ENCODE measurements at places on chromosomes 5 and 9.

- DNase-seq: no peak
Measured at GRCh38 chr5:40735609-40736008, 20.2 kb downstream of the TTC33 start.

GRCh38 chr9:129245276-129245675, 67.2 kb upstream of the IER5L start:
- DNase-seq: no peak

DNA sequence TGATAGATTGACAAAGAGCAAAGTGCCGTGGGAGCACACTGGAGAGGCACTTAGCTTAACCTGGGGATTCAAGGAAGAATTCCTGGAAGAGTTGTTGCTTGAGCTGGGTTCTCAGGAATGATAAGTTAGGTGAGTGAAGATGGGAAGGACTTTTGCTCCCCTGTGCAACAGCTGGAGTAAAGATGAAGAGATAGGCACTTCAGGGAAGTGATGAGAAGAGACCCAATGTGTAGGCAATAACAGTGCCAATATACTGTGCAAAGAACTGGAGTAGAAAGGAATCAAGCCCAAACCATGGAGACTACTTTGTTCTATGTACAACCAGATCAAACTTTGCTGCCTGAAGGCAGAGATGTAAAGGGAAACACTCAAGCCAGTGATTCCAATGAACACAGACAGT, 92.2 kb downstream of the ADGRV1 start:
- no peak for DNase-seq

DNA sequence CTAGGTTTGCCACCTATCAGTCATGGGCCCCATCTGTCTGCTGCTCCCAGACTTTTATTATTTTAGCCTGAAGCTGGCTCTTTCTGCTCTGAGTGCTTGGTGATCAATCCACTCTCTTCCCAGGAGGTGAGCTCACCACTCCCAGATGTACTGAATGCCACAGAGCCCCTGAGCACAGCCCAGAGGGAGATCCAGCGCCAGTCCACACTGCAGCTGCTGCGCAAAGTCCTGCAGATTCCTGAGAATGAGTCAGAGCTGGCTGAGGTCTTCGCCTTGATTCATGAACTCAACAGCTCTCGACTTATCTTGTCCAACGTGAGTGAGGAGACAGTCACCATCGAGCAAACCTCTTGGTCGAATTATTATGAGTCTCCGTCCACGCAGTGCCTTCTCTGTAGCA, 36.0 kb downstream of the HMGXB3 start:
- DNase-seq: no peak

DNA sequence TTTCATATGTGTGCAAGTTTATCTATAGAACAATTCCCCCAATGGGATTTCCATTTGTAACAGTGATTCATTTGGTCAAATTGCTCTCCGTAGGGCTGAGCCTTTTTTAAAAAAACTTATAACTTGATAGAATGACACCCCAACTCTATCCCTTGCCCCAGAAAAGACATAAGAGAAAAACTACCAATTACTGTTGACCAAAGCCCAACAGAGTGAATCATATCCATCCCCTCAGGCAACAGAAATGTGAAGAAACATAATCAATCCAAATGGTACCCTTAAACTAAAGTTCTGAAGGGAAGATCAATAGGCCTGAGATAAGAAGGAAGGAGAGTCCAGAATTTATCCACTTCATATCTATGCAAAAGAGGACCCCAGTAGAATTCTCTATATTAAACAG, 17.8 kb downstream of the TICAM2 start:
- no peak for DNase-seq

DNA sequence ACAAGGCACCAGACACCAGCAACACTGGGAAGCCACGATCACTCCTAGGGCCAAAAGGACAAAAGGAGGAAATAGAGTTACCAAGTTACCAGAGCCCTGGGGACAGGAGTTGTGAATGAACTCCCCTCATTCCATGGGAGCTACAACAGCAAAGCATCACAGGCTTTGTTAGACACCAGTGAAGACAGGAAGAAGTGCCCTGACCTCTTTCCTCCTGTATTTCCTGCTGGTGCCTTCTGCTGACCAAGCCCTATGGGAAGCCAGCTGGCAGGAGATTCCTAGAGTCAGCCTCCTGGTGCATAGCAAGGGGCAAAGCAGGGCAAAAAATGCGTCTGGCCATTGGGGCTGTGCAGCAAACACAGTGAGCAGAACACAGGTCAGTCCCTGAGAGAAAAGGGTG, 374.7 kb downstream of the ZSWIM6 start:
- DNase-seq: no peak

DNA sequence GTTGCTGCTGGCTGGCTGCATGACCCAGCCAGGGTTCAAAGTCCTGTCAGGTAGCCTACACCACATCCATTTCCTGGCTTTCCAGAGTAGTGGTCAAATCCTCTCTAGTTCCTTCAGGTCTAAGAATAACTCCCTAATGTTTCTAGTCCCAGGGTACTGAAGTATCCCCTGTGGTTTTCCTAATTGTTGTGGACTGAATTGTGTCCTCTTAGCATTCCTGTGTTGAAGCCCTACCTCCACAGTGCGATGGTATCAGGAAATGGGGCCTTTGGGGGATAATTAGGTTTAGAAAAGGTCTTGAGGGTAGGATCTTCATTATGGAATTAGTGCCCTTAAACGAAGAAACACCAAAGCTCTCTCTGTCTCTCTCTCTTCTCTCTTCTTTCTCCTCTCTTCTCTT, 191.8 kb upstream of the CCNG1 start:
- DNase-seq: no peak

GRCh38 chr5:51377151-51378060, 5.8 kb upstream of the ISL1 start:
- DNase-seq: no peak

DNA sequence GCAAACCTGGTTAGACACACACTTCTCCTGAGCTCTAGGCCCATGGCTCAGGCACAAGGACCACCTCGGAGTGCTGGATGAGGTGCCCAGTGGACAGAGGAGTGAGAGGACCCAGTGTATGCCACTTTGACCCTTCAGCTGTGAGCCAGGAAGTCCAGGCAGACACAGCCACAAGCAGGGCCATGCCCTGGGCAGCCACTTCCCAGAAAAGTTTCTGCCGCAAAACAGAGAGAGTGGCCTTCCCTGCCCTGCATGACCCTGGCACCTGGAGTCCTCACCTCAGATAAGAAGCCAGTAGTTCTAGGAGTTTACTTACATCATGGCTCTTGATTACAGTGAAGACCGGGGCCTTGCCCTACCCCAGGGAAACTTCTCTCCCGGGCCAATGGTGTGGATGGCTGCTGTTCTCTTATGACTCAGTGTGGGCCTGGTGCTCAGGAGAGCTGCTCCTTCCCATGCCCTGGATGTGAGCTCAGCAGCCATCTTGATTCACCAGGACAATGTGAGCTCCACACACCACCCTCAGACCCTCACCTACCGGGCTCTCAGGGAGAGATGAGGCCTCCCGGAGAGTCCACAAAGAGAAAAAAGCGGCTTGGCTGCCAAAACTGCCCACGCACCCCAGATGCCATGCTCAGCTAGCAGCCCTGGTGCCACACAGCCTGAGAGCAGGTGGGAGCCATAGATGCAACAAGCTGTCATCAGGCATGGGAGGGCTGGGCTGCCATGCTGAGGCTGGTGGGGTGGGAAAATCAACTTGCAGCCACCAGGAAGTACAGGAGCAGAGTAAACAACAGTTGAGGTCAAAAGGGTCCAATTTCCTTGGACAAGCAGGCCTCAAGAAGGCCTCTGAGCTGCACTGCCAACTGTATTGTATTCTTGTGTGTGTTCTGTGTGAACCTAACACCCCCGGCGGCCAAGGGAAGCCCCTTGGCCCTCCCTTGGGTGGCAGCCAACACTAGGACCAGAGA, 11.7 kb upstream of the IRF1 start:
- DNase-seq: no peak

DNA sequence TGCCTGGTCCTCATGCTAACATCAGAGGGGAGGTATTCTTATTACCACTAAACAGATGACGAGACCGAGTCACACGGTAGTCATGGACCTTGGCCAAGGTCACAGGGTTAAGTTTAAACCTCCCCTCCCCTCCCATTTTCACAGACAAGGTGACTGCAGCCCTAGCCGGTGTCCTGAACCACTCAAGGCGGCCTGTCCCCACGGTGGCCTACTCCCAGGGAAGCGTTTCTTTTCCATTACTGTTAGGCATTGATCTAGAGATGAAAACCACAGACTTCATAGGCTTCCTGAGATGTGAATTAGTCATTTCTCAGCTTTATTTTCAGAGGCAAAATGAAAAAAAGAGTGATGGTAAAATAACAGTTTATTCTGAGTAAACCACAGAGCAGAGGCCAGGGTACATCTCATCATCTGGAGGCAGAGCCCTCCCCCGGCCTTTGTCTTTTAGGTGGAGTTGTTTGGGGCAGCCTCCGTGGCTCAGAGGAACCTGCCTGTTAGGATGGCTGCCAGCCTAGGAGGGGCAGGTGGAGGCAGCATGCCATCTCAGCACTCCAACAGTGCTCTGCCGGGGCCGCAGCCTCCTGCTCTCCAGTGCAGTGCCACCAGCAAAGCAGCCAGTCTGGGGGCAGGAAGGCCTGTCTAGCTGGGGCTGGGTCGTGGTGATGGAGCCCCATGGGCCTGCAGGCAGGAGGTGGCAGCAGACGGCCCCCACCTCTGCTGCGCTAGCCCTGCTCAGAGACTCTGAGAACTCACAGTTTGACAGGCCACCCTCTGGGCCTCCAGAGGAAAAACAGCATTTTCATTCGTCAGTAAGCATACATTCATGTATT, 71.2 kb downstream of the RAPGEF1 start:
- DNase-seq: no peak

- no peak for DNase-seq
Measured at GRCh38 chr9:16401701-16402100, 468.8 kb downstream of the BNC2 start.

DNA sequence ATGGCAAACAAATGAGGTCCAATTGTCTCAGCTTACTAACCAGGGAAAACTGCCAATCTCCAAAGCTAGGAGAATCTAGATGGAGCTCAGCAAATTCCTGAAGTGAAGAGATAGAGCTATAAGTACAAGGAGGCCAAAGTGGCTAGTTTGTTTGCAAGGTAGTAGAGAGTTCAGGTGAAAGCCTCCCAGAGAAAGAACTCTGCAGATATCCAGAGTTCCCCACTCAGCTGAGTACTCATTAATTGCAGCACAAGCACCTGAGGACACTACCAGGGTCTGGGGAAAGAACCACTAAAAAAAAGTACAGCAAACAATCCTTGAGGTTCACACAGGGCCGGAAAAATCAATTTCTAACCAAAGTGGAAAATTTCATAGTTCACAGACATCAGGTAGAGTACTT, 250.9 kb downstream of the TMEM232 start:
- no peak for DNase-seq

GRCh38 chr5:176730815-176731475, 79.4 kb upstream of the UNC5A start:
- no peak for DNase-seq

GRCh38 chr5:124280079-124280478, 466.4 kb downstream of the ZNF608 start:
- no peak for DNase-seq

GRCh38 chr5:113194591-113194990, 218.0 kb downstream of the DCP2 start:
- no peak for DNase-seq

DNA sequence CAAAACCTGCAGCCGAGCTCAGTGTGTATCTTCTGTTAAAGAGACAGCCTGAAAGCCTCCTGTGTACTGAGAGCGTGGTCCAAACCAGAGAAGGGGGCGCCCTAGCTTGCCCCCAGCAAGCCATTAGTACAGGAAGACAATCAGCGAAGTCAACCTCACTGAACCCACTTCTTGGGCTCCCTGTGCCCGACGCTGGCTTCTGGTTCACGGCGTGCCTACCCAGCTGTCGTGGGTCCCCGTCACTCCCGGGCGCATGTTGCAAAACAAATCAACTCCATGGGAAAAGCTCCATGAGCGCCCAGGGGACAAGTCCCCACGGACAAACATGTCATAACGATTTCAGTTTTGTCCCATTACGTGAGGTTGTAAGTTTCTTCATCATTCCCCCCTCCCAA, 326.9 kb downstream of the SH3GL2 start:
- DNase-seq: no peak

GRCh38 chr5:158485047-158485446, 614.7 kb downstream of the EBF1 start:
- no peak for DNase-seq

DNA sequence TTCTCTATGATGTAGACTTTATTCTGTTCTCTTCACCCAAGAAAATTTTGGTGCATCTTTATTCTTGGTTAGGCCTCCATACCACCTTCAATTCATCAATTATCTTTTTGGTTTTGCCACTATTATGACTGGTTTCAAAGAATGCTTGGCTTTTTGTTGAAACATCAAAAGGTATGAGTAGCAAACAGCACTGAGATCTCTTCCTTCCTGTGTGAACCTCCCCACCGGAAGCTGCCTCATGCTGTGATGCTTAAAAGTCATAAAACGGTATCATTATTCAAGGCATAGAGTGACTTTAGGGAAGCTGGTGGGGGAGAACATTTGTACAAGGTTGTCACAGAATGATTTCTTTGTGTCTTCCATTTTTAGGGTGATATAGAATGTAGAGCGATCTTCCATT, 70.6 kb downstream of the IQGAP2 start:
- no peak for DNase-seq

- no peak for DNase-seq
Measured at GRCh38 chr5:143106174-143106573, 297.3 kb downstream of the NR3C1 start.

- DNase-seq: no peak
Measured at GRCh38 chr5:107213025-107213424, 457.7 kb downstream of the EFNA5 start.

- no peak for DNase-seq
Measured at GRCh38 chr9:109914280-109915027, 134.5 kb downstream of the PALM2AKAP2 start.

GRCh38 chr9:130171226-130172148, 717 bp upstream of the NCS1 start:
- no peak for DNase-seq

DNA sequence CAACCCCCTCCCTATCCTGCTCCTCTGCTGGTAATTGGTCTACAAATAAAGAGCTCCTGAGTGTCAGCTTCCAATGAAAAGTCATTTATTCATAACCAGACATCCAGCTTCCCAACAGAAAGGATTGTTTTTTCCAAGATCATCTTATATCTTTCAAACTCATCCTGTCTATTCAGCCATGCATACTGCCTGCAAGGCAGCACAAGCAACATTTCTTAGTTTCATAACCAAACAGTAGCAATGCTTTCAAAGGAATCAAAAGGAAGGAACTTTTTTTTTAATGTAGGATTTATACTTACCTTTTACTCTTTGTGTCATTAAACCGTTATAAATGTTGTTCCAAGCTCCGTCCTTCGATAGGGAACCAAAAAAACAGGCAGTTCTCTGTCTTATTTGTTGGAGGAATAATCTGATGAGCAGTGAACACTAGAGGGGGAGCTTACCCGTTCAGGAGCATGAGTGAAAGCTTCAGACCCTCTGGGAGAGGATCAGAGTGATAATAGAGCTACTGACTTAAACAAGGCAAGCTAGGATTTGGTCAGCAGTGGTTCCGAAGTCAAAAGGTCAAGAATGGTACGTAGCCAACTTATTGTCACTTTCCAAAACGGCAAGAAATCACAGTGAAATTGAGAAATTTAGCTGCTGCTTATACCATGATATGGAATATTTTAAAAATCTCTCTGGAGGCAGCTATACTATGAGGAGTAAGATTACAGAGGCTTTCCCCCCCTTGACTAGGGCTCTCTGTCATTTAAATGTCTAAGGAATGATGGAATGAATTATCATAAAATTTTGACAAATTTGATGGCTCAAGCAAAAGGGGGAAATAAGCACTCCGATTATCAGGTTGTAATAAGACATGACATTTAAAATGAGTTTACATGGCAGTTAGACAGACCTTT, 892.9 kb downstream of the NR2F1-AS1 start:
- DNase-seq: no peak

GRCh38 chr9:104808035-104808614, 44.2 kb downstream of the NIPSNAP3B start:
- no peak for DNase-seq

Data from NCI-H2081 treated with DMSO at 0.1 percent for 48 hours (cell line).